GDM1 (cell line): ENCODE measurements at places on chromosomes 12 and 14.

GRCh38 chr12:117236456-117237001 lies 46.3 kb upstream of the FBXO21 start:
- DNase-seq, result peak; percentile 44

DNA sequence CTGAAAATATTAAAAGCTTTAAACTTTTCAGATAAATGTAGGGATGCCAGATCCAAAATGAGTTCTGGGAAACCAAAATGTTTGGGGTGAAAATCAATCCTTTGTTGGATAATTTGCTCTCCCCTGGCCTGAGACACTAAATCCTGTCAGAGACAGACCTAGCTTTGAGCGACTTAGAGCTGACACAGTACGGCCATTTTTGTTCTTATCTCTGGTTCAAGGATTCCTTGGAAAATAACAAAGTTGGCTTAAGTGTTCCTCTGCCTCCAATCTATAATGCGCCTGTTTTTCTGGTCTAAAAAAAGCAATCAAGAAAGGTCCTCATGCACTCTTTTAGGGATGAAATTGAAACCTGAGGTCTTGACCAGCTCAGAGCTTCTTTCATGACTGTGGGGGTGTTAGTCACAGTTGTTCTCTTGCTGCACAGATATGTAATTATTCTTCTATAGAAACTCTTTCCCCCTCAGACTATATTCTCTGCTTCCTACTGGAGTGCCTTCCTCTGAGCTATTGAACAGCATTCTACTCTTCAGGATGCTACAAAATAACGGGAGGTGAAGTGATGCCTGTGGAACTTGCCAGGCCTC lies 52.3 kb upstream of the EGLN3 start:
- DNase-seq, result no peak

GRCh38 chr12:50477241-50477832 lies 27.4 kb upstream of the DIP2B start:
- DNase-seq, result no peak

GRCh38 chr14:75156901-75157300 lies 19.5 kb downstream of the TMED10 start:
- DNase-seq, result no peak

DNA sequence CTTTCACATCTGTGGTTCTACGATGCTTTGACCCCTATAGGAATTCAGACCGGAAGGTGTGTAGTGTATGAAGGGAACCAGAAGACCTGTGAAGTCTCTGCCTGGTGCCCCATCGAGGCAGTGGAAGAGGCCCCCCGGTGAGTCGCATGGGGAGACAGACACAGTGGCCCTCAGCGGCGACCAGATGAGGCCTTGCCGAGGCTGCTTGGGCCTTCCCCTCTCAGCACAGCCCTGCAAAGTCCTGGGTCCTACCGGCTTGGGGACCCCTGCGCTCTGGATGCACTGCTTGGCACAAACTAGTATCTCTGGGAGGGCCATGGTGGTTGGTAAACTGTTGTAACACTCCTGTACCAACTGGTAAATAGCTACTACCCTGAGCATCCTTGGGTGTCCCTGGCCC lies 29.7 kb downstream of the P2RX7 start:
- no peak for DNase-seq

GRCh38 chr12:130097798-130098255 lies 64.4 kb upstream of the FZD10 start:
- no peak for DNase-seq

GRCh38 chr12:120909633-120910298 lies 5.6 kb upstream of the SPPL3 start:
- DNase-seq, result no peak

DNA sequence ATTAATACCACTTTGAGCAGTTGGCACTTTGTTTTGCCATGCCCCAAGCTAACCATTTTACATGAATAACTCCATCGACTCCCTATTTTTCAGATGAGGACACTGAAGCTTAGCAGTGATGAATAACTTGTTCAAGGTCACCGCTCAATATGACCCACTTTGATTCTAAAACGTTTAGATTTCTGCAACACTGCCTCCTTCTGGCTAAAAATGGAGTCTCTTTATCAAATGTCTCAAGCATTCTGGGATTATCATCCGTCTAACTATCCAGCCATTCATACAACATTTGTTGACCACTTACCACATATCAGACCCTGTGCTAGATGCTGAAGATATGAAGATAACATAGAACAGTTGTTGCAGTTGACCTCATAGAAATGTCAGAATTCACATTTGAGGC lies 298.0 kb downstream of the PPFIA2 start:
- no peak for DNase-seq

GRCh38 chr14:97149775-97150174 lies 352.6 kb downstream of the VRK1 start:
- DNase-seq, result no peak

- no peak for DNase-seq
Observed at GRCh38 chr12:3187846-3188770, 110.9 kb downstream of the TSPAN9 start.
